Right cardiac atrium (tissue), 5 donors: ENCODE measurements at places on chromosomes 2 and 18.
A peak's percentile ranks its signal among the peaks of the same experiment; 100 is the strongest.

GRCh38 chr2:85695691-85696668 lies 1.8 kb downstream of the GNLY start:
- DNase-seq = no peak

DNA sequence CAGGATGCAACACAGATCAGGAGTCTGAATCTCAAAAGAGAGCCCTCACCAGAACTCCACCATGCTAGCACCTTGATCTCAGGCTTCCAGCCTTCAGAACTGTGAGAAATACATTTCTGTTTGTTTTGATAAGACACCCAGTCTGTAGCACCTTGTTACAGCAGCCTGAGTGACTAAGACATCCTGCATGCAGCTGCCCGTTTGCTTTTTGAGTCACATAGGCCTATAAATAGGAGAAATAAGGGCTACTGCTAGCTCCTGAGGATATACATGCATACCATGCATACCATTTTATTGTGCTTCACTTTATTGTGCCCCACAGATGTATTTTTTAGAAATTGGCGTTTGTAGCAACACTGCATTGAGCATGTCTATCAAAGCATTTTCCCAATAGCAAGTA lies 337.8 kb downstream of the CDH2 start:
- no peak for DNase-seq

DNA sequence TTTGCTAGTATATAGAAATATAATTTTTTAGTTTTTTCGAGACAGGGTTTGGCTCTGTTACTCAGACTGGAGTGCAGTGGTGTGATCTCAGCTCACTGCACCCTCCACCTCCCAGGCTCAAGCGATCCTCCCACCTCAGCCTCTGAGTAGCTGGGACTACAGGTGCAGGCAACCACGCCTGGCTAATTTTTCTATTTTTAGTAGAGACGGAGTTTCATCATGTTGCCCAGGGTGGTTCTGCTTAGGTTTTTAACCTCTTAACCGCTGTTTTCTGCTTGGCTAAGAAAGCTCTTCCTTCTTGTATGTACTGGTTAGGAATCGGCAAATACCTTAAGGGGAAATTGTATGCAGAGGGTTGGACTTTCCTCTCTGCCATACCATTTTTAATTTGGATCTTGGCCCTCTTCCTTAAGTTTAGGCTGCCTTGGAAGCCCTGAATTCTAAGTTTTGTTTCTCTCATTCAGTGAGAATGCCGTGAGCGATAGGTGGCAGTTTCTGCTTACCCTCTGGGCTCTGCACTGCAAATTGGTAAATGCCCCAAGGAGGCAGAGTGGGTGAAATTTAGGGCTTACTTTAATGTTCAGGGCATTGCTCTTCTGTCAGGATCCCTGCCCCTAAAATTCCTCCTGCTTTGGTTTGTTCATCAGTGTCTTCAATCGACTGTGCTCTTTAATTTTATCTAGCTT lies 32.3 kb downstream of the EML6 start:
- DNase-seq = no peak

DNA sequence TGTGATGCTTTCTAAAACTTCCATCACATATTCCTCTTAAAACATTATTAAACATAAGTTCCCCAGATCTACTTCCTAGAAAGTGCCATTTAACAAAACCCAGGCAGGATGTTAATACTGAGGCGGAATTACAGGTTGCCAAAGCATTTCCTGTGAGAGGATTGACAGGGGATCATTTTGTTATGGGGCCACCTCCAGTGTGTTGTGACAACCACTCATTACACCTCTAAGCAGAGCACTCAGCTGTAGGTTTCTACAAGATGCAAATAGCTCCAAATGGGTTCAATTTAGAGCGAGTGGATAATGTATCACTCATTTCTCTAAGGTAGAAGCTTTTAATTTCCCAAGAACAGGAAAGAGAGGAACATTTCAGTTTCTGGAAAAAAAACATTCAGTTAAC lies 1429.5 kb upstream of the ACVR2A start:
- no peak for DNase-seq

DNA sequence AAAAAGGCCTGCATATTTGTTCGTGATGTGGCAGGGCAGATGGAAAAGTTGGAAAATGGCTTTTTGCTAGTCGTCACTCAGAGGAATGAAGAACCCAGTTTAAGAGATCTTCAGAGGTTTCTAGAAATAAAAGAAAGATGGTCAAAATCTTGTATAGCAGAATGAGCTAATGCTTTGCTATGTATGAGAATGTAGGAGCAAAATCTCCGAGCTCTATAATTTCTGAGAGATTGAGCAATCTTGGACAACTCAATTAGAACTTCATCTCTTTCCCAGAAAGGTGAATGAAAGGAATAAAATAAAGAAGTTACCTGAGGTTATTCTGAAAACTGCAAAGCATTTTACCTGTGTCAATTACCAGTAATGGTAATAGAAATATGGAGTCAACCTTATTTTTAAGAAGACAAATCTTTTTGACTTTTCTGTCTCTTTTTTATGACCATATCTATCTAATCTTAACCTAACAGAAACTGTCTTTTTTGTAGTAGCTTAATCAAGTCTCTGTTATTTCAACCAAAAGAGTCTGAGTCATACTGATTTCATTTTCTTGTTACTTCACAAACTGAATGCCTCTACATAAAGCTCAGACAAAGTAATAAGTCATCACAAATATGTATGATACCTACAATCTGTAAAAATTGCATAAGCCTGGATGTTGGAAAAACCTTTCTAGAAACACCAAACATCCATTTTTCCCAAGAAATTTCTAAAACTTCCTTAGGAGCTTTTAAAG lies 32.5 kb downstream of the CCDC68 start:
- no peak for DNase-seq

DNA sequence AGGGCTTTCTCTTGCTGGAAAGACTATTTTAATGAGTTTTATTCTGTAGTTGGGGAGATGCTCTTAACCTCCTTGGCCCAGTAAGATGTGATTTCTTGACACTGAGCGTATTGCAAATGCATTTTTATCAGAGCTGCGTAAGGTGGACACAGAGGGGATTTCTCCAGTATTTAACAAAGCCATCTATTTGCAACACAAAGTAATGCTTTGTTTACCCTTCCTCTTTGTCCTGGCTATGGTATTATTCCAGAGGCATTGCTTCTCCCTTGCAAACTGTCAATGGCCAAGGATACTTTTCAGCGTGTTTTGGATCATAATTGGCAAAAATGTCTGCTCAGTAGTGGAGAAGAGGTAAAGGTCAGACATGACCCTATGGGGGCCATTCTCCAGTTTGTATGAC lies 90.8 kb upstream of the PIK3C3 start:
- DNase-seq = no peak

- no peak for DNase-seq
Observed at GRCh38 chr2:158993721-158994587, 25.5 kb downstream of the TANC1 start.

DNA sequence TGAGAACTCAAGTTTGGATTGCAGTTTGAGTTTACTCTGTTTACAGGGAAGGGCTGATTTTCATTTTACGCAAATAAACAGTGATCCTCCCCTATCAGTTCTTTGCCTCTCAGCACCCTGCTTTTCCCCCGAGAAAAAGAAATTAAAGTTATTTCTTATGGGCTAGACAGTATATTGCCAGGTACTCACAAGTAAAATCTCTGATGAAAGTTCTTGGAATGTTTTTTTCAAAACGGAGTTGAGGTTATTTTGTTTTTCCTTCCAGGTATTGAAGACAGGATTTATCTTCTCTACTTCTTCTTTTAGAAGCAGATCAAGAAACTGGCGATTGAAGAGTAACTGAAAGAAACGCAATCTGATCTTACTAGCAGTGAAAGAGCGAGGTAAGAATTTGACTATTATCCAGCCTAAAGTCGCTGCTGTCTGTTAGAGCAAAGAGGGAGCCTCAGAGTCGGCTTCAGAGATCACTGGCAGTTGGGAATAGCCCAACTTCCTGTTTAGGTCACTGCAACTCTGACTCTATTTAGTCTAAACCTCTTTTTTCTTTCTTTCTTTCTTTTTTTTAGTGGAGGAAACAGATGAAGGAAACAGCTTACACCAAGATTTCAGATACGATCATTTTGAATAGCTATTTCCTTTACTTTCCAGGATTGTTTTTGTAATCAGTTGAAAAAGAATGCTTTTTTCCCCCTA lies at the start of gene TFPI:
Gene TFPI (minus strand): TSS at position 425 of the 693 bp plus-strand sequence. CDS start 50,667 bp downstream, outside the sequence.
- DNase-seq = peak; percentile 63

- no peak for DNase-seq
Observed at GRCh38 chr2:21008790-21009661, 34.8 kb downstream of the APOB start.

- no peak for DNase-seq
Observed at GRCh38 chr2:11009891-11010290, 98.2 kb downstream of the KCNF1 start.

DNA sequence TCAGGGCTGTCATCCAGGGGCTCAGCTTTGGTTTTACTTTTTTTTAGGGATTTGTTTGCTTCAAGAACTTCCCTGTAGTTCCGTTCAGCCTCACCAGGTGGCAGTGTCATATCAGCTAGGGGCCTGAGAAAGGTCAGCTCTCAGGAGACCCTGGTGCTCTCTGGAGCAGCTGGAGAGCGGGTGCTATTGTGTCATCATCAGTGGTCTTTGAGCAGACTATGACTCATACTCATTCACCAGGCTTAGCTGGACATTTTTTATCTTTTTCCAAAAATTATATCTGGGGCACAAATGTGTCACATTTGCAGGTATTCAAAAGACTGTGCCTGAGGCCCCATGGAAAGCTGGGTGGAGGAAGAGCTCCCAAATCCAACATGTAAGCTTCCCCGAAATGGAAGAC lies 24.4 kb downstream of the ZNF892 start:
- DNase-seq = no peak

DNA sequence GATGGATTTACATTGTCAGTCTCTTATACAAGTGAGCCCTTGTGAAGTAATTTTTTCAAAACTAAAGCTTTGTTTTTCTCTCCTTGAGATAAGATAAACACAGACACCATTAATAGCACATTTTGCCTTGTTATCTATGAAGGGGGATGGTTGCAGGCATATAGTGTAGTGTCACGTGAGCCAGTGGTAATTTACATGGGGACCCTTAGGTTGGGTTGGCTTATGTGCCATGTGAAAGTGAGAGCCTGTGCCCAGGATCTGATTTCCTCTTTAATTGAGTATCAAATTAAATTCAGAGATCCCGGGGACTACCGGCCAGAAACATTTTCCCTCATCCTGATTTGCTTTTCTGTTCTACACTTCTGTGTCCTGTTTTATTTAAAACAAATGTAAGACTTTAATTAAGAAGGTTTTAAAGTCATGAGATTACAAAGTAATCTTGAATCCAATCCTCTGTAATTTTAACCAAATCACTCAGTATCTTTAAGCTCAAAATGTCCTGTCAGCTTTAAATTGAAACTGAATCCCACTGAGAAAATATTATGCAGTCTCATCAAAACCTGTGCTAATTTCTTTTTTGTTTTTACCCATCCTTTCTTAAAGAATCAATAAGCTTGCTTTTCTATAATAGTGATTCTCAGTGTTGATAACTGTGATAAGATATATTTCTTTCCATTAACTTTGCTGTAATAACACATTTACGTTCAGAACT lies 63.8 kb downstream of the PTPRM start:
- DNase-seq = no peak

DNA sequence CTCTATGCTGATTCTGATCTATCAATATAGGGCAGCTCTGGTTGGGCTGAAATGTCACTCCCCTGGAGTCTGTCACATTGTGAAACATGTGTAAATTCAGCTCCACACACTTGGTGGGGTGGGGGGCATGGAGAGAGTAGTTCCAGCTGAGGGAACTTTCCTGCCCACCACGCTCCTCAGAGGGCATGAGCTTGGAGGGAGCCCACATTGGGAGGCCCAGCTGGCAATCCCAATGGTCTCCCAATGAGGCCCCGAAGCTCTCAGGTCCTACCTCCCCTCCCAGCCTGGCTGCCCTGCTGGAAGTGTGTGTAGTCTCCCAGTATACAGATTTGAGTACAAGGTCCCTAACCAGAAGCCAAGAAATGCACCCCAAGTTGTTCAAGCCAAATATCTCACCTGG lies 31.5 kb downstream of the GYPC start:
- no peak for DNase-seq

DNA sequence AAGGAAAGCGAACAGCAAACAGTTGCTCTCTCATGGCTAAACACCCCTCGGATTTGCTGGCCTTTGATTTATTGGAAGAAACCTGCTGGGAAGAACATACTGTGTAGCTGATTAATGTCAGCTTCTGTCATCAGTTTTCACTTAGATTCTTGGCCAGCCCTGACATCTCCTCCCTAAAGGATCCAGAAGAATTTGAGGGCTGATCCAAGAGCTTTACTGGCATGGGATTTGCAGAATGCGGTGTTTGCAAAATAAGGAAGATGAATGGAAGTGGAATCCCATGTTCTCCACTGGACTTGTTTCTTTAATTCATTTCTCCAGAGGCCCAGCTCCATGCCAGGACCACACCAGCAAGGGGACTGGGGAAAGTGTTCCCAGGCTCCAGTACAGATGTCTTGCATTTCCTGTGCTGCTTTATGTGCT lies 80.5 kb downstream of the RDH14 start:
- DNase-seq = peak; percentile 68

DNA sequence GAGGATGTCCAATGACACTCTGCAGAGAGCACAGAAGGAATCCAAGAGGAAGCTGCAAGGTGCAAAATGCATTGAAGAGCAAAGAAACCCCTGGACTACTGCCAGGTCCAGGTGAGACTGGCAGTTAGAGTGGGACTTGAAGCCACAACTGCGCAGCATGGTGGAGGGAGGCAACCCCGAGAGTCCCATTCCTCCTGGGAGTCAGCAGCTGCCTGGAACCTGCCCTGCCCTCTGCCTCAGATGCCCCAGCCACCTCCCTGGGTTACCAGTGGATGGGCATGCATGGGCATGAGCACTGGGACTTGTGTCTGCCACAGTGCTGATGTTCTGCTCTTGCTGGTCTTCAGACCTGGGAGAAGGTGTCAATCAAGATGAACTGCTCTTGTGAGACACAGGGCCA lies 43.2 kb downstream of the ANKMY1 start:
- DNase-seq = no peak

GRCh38 chr2:64324746-64325410 lies 129.1 kb upstream of the LGALSL start:
- no peak for DNase-seq

GRCh38 chr18:3874581-3874980 lies 424.6 kb downstream of the TGIF1 start:
- no peak for DNase-seq

GRCh38 chr2:219907011-219907365 lies 279.6 kb downstream of the SLC4A3 start:
- DNase-seq = no peak

GRCh38 chr2:39875182-39875913 lies 96.3 kb upstream of the THUMPD2 start:
- peak; percentile 66 for DNase-seq

DNA sequence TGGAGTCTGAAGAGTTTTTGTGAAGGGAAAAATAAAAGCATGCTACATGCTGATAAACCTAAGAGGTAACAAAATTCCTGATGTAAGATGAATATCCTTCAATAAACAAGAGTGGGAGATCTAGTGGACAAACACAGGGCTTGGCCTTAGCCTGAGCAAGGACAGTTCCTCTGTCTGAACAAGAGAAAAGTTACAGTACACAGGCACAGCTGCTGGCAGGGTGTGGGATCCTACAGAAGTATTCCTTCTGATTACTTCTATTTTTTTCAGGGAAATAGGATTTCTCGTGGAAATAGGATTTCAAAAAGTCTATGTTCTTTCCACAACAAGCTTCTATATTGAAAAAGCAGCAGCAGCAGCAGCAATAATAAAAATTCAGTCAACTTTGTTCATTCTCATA lies 54.1 kb downstream of the NBAS start:
- DNase-seq = no peak
